ENCODE measurements at places on chromosomes 2 and 18.

GRCh38 chr18:3283253-3283863 lies 21.4 kb downstream of the MYL12B start:
- no peak for DNase-seq

- DNase-seq: no peak
These were observed 51.4 kb downstream of the KIF5C start for GRCh38 chr2:148926291-148926961.

GRCh38 chr18:37524498-37525261 lies 40.9 kb downstream of the CELF4 start:
- DNase-seq: no peak

DNA sequence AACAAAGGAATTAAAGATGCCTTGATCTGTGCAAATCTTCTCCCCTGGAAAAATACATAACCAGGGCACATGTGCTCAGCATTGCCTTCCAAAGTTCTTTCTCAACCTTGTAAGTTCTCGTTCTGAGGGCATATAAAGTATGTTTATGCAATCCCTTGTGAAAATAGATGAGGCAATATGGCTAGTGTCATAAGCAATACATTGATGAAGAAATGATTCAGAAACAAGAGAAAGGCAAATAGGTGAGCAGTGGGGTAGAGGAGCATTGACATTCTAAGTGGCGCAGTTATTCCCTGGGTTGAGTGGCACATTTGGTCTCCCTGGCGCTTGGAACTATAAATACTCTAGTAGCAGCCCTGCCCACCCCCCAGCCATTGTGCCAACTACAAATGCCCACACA lies 57.4 kb upstream of the PGAP1 start:
- DNase-seq: no peak

GRCh38 chr18:31954349-31954748 lies 11.4 kb upstream of the TRAPPC8 start:
- no peak for DNase-seq

GRCh38 chr2:102284611-102285010 lies 26.8 kb upstream of the IL1RL1 start:
- no peak for DNase-seq

- DNase-seq: peak; percentile 78
These were observed 62.1 kb upstream of the REL start for GRCh38 chr2:60819155-60819862.

GRCh38 chr2:33949371-33949770 lies 350.3 kb upstream of the FAM98A start:
- DNase-seq: no peak

DNA sequence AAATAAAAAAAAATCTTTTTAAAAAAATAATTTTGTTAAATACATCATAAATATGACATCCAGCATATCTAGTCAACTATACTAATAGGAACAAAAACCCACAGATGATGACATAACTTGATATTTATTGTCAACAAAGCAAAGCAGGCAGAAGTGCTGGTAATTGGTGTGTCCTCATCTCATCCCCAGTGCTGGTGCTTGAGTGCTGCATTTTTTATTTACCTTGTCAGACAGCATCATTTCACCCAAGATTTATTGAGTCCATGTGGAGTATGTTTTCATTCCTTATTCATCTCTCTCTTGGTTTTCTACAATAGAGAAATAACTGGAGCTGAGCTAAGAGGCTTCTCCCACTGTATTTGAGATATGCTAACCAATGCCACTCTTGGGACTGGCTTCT lies 191.6 kb upstream of the SLC14A2 start:
- DNase-seq: no peak

- no peak for DNase-seq
These were observed 40.3 kb downstream of the RBMS1 start for GRCh38 chr2:160453111-160453820.

GRCh38 chr2:215711471-215712034 lies 275.7 kb upstream of the FN1 start:
- DNase-seq: no peak

DNA sequence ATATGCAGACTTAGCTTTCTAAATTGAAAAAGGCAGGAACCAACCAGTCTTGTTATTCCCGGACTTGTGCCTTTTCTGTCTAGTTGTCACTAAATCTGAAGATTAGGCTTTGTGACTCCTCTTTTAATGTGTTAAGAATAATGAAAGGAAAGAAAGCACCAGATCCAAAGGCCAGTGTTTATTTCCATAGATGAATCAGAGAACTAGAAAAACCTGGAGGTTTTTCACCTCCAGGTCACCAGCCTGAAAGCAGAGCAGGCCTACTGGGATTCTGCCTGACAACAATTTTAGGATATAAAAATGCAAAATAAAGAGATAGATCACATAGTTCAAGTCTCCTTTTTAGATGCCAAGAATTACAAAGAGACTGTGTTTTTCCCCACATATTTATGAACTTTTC lies 160.4 kb downstream of the GULP1 start:
- DNase-seq: no peak

DNA sequence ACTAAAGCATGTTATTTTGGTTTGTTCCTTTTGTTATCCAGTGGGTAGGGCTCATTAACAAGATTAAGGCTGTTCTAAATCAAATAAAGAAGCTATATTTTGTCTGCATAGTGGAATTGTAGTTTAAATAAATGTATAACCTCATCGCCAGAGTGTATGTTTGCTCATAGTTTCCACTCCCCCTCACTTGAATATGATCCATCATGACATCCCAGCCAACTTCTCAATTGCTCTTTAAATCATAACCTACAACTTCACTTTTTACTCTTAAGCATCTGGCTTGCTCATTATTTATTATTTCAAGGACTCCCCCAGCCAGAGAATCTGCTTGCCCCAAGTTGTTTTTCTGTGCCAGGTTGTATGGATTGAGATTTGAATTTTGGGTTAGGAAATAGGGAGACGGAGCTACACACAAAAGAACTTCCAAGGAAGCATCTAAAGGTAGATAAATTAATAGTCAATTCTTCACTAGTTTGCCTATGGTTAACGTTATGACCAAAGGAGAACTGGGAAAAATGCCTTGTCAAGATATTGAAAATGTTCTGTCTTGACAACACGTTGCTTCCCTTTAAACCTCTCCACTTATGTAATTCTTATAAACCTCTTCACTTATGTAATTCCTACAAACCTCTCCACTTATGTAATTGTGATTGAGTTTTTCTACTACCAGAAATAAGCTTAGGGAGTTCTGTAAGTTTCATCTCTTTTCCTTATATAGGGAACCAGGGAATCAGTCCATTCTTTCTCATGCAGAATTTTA lies 55.4 kb upstream of the UPP2 start:
- DNase-seq: no peak

DNA sequence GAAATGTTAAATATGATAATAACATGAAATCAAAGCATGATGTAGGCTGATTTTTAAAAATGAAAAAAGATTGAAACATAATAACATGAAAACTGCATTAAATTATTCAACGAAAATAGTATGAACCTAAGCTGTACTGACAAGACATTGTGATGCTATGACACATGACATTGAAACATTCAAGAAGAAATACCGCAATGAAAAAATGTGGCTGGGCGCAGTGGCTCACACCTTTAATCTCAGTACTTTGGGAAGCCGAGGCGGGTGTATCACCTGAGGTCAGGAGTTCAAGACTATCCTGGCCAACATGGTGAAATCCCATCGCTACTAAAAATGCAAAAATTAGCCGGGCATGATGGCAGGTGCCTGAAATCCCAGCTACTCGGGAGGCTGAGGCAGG lies 14.6 kb downstream of the CXCR1 start:
- DNase-seq: no peak

DNA sequence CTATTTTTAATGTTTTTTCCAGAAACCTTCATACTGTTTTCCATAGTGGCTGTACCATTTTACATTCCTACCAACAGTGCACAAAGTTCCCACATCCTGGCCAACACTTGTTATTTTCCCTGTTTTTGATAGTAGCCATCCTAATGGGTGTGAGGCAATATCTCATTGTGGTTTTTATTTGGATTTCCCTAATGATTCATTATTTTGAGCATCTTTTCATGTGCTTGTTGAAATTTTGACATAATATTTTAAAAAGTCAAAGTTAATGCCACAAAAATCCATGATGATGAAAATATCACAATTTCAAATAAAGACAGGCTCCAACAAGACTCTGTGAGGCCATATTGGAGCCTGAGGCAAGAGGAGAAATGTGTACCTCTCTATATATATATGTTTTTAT lies 50.2 kb downstream of the VWA3B start:
- DNase-seq: no peak

DNA sequence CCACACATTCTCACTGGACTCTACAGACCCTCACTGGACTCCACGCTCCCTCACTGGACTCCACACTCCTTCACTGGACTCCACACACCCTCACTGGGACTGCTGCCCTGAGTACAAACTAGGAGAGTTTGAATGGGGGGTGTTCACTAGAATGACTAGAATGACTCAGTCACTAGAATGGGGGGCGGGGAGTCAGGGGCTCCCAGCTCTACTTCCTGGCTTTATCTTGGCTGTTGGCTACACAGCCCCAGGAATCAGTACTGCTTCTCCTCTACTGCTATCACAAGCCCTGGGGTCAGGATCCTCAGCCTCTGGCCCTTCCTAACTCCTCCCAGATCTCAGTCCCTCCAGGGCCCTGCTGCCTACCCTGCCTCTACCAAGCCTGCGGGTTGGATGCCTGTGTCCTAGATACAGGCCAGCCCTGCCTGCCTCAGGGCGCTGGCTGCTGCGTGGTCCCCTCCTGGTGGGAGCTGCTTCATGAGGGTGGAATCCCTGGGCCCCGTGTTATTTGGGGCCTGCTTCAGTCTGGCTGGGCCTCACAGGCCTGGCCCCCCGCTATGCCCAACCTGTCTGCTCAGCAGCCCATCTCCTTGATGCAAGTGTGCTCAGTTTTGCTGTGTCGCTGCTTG lies 7.8 kb downstream of the PTMA start:
- no peak for DNase-seq

- no peak for DNase-seq
These were observed 31.5 kb downstream of the USP34 start for GRCh38 chr2:61439241-61440002.

- DNase-seq: no peak
These were observed 35.9 kb upstream of the SNED1 start for GRCh38 chr2:240962300-240963064.

GRCh38 chr18:72197591-72197990 lies 346.6 kb downstream of the CBLN2 start:
- no peak for DNase-seq

DNA sequence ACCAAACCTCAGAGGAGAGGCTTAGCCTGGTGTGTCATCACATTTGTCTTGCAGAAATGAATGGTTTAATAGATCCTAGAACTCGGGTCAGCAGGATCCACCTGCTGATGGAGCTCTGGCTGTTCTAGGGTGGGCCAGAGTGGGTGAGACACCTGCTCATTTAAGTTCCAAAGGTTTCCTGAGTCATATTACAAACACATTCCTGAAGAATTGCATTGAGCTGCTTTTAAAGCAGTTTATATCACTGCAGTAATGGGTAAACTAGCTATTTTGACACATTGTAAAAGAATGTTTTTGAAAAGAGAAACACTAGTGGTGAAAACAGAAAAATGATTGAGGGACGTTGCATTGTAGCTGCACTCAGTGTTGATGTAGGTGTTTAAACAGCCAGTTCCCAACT lies 175.3 kb upstream of the TCF4 start:
- no peak for DNase-seq

DNA sequence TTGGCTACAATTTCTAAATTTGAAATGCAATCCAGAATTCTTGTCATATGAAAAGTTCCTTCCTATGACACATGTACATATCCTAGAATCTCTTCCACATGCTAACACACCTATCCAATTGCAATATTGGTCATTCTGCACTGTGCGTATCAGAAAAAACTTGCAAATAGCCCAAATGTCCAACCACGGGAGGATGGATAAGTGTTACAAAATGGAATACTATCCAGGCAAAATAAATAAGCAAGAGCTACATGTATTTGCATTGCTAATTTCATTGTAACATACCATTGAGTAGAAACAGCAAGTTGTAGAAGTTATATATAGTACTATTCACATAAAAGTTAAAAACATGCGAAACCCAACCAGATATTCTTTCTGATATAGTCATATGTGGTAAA lies 15.6 kb upstream of the RHOB start:
- no peak for DNase-seq

GRCh38 chr2:39481611-39482010 lies 44.5 kb upstream of the MAP4K3 start:
- no peak for DNase-seq

DNA sequence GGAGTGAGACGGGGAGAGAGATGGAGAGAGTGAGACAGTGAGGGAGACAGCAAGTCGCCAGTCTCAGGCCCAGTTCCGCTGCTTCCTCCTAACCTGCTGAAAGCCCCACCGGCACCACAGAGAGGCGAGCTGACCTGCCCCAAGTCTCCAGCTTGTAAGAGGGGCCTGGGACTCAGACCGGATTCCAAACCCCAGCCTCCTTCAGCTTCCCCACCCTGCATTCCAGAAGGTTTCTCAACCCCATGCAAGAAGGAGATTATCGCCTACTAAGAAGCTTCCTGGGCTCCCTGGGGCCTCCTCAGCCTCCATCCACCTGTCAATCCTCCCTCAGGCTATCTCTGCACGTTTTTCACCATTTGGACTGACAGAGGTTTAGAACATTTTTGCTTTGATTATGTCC lies 173.1 kb upstream of the RAB6C start:
- DNase-seq: no peak

- no peak for DNase-seq
These were observed 30.7 kb upstream of the CD302 start for GRCh38 chr2:159828738-159829137.

GRCh38 chr18:67634631-67635338 lies 118.3 kb upstream of the DSEL start:
- no peak for DNase-seq

- no peak for DNase-seq
These were observed 1.2 kb upstream of the TRAPPC8 start for GRCh38 chr18:31943878-31944816.

- no peak for DNase-seq
These were observed 104.2 kb upstream of the SH3BP4 start for GRCh38 chr2:234847639-234848038.

DNA sequence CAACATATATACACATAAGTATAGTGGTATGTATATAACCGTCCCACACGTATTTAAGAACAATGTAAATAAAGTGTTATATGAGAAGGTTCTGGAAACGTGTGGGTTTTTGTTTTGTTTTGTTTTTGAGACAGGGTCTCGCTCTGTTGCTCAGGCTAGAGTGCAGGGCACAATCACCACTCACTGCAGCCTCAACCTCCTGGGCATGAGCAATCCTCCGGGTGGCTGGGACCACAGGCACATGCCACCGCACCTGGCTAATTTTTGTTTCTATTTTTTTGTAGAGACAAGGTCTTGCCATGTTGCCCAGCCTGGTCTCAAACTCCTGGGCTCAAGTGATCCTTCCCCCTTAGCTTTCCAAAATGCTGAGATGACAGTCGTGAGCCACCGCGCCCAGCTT lies 6.2 kb downstream of the ADAM17 start:
- no peak for DNase-seq

- no peak for DNase-seq
These were observed 43.1 kb upstream of the RTN4 start for GRCh38 chr2:55093381-55093780.

- DNase-seq: no peak
These were observed 34.9 kb downstream of the MFSD6 start for GRCh38 chr2:190443055-190443454.

All from stimulated activated CD8-positive, alpha-beta memory T cell treated with anti-CD3 and anti-CD28 coated beads, Interleukin-15, amount 100 ng/mL, for 4 hours (primary cell).